ENCODE measurements at places on chromosomes 13 and 19. TPM values are rescaled to one million over a fixed set of nuclear protein-coding genes. Genes with fewer than 3 reads are reported as not detected.

- no peaks in the 10 kb centered on the region for H3K36me3 ChIP-seq
- no peaks in the 10 kb centered on the region for H3K4me1 ChIP-seq
Measured at GRCh38 chr19:5571777-5572176, 4.0 kb upstream of the TINCR start.

Gene CTXN1
- not detected for total RNA-seq

Gene WTIP
- 0.27 TPM for total RNA-seq

Gene ATP8A2
- 0.30 TPM for total RNA-seq

Gene ASPDH
- total RNA-seq: not detected

Gene ZNF20
- 2.4 TPM for total RNA-seq

DNA sequence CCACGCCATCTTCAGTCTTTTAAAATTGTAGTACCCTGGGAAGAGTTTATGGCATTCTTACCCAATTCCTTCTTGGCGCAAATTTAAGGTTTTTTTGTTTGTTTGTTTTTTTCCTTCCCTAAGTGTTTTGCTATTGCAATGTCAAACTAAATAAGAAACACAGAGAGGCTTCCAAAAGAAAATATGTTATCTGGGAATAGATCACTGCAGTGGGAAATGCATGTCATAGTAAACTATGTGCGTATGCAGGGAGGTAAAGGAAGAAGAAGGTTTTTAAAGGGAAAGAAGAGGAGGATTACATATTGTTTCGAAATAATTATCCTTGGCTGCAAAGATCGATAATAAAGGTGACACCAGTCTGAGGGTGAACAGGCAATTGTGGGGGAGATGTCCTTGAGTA lies 13.2 kb downstream of the CLEC11A start:
- H3K4me3 ChIP-seq: no peak overlapping the region
- no peaks in the 10 kb centered on the region for H3K4me1 ChIP-seq
- H3K27me3 ChIP-seq: no peaks in the 10 kb centered on the region
- H3K36me3 ChIP-seq: no peaks in the 10 kb centered on the region

DNA sequence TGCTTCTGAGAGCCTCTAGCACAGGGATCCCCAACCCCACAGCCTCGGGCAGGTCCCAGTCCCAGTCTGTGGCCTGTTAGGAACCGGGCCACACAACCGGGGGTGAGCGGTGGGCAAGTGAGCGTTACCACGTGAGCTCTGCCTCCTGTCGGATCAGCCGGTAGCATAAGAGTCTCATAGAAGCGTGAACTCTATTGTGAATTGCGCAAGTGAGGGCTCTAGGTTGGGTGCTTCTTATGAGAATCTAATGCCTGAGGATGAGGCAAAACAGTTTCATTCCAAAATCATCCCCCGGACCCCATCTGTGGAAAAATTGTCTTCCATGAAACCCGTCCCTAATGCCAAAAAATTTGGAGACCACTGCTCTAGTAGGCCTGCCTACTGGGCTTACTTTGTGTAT lies 87.0 kb upstream of the UBL3 start:
- peak overlapping the region; percentile 80 for H3K4me3 ChIP-seq
- no peaks in the 10 kb centered on the region for H3K36me3 ChIP-seq
- H3K27me3 ChIP-seq: no peaks in the 10 kb centered on the region
